Brain (organoid and tissue), 16 donors: ENCODE measurements at places on chromosomes 2 and 18.

DNA sequence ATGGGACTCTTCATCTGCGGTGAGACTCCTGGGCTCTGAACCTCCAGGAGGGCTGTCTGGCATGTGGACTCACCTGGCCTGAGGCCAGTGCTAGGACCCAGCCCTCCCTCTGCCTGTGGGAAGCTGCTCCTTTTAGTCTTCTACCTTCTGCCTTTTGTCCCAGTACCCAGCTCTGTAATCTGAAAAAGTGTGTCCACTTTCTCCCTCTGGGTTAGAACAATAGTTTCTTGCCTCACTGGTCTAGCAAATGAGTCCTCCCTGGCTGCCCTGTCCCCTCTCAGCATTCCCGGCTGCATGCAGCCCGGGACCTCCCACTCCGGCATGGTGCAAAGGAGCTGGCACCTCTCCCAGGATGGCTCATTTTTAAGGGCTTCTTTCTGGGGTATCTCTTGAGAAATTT is 25.9 kb downstream of the GKN2 start:
- no peak for DNase-seq

GRCh38 chr2:46704041-46704440 is 211.6 kb downstream of the MCFD2 start:
- DNase-seq = no peak

DNA sequence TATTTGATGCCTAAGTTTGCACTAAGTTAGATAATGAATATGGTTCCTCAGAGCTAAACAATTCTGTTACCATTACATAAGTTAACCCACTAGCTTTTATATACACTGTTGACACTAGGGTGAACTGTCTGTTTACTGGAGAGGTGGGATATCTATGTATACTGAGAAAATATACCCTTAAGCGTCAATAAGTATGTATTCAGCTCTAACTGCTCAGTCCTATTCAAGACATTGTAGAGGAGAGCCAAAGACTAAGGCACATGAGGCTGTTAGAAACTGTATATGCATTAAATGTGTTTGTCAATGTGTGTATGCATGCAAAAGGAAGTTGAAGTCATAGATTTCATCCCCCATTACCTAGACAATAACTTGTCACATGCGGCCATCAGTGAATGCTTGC is 710.0 kb downstream of the TDRD15 start:
- no peak for DNase-seq

DNA sequence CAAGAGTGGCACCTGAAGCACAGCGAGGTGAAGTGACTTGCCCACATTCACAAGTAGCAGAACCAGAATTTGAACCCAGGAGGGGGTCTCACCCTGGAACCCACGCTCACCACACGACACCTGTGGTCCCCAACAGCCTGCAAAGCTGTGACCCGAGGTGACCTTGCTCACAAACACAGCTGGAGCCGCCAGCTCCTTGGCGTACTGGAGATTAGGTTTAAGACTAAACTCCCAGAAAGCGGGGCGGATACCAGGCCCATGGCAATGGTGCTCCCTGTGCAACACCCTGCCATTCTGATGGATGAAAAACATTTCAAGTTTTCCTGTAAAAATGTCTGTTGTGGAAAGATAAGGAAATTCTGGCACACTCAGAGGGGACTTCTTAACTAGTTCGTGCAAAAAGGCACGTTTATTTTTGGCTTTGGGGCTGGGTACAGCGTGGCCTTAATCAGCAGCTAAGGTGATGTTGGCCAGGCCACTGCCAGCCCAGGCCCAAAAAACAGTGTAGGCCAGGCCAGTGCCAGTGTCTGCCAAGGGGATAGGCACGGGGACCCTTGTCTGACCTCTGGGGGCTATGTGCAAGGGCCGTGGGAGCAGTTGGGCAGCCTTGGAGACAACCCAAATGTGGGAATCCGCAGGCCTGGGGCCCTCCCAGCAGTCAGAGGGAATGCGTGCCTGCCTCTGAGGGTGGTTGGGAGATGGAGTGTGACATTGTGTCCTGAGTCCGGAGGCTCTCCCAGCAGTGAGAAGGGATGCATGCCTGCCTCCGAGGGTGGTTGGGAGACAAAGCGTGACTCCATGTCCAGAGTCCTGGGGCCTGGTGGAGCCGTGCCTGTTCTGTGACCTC is 185.0 kb upstream of the HS6ST1 start:
- DNase-seq = no peak

GRCh38 chr2:23569761-23570365 is 184.9 kb downstream of the KLHL29 start:
- DNase-seq = no peak

DNA sequence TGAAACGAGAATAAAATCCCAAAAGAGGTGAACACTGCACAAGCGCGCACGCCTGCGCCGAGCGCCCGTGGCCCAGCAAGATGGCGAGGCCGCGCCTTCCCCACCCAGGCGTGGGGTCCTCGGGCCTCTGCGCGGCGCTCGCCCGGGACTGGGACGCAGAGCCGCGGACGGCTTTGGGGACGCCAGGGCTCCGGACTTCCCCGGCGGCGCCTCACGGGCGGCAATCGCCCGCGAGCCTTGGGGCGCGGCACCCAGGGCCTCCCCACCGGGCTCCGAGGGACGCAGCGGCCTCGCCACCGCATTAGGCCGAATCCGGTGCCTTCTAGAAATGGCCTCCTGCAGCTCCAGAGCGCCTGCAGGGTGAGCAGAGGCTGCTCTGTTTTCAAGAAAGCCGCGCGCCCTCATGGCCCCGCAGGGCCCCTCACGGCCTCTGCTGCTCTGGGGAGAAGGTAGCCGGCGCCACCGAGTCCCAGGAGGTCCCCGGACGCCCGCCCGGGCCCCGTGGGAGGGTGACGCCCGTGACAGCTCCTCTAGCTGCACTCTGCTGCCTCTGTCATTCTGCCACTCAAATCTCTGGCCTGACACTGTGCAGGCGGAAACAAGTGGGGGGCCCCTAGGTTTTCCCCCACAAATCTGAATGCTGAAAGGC is 35.9 kb upstream of the POMC start:
- no peak for DNase-seq

GRCh38 chr2:111903930-111904439 is 5.6 kb downstream of the MERTK start:
- DNase-seq = no peak

DNA sequence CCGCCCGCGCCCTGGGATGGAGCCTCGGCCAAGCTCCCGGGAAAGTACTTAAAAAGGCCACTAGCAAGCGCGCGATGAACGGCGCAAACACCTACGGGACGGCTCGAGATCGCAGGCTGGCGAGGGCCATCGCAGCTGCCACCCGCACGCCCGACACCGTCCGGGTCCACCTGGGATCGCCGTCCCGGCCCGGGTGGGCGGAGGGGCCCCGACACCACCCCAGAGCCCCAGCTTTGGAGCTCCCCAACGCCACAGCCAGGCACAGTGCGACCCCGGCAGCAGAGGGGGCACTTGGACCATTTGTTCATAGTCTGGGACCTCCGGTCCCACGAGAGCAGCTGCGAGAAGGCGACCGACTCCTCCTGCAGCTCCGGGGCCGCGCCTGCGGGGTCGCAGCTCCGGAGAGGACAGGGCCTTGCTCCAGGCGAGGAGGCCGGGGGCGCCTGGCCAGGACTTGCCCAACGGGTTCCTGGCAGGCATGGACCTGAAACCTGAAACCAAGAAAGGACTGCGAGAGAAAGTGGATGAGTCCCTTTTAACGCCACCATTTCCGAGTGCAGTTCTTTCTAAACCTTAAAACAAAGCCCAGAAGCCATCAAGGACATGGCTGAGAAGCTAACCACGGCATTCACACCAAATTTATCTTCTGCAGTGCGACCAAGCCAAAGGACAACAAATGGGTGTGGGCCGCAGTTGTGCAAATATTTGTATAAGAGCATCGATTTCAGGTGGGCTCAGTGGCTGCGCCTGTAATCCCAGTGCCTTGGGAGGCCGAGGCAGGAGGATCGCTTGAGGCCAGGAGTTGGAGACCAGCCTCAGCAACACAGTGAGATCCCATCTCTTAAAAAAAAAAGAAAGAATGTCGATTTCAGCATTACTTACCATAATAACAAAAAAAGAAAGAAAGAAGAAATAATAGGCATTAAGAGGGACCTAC is 54.0 kb upstream of the IMP4 start:
- no peak for DNase-seq

- DNase-seq = no peak
Measured at GRCh38 chr2:206700156-206700555, 18.0 kb downstream of the DYTN start.

DNA sequence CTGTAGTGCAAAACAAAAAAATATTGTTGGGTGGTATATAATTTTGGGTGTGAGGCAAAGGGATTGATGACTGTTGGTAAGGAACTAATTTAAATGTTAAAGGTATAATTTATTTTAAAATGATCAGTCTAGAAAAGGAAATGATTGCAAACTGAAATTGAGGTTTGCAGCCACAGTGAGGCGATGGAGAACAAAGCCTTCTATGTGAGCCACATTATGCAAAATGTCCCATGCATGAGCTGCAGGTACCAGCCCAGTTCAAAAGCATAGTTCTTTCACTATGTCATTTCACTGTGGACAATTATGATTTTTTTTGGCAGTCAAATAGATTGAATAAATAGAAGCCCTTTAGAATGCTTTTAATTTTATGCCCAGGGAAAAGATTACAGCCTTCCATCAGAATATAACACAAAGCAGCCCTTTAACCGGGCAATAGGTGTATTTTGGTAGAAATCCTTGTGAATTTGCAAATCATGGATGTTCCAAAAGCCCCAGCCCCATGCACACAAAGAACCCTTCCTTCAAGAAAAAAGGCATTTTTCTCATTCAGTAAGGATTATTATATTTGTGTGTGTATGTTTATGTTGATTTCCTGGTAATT is 1.7 kb downstream of the MAP2 start:
- peak; percentile 87 for DNase-seq

- DNase-seq = peak; percentile 14
Measured at GRCh38 chr2:46722142-46722541, 193.5 kb downstream of the MCFD2 start.

DNA sequence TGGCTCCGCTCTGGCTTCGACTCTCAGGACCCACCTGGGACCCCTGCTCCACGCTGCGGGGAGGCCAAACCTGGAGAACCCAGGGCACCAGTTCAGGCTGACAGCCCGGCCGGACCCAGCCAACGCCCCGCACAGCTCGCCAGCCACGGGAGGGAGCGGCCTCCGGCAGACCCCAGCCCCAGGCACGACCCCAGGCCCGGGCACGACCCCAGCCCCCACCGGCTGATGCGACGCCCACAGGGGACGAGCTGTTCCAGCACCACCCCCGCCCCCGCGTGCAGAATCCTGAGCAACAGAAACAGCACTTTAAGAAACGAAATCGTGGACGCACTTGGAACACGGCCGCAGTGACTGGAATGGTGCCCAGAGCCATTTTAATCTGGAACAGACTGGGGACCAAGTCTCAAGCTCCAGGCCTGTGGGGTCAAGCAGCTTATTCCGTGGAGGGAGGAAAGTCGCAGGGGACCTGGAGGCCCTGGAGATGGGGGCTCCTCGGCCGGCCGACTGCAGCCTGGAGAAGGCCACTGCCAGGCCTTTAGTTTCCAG is 74.2 kb downstream of the MBP start:
- no peak for DNase-seq

- DNase-seq = no peak
Measured at GRCh38 chr18:14933964-14934363, 186.0 kb downstream of the ANKRD30B start.

DNA sequence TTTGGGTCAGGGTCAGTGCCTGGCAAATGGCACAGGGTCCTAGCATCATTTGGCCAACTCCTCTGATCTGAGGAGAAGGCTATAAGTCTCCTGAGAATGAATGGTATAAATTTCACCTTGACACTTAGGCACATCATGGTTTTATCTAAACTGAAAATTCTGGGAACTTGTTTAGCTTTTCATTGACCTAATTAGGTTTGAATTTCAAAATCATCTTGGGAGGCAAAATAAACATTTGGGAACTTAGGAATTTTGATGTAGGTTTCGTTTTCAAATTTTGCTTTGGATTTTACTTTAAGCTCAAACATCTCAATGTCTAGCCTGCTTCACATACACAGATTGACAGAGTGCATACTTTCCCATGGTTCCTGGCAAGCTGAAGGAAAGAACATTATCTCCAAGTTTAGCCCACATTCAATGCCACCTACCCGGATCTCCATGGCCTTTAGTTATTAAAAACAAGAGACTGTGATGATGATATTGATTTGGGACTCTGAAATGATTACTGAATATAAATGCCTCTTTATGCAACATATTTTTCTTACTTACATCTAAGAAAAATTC is 44.5 kb downstream of the MYOM1 start:
- no peak for DNase-seq

DNA sequence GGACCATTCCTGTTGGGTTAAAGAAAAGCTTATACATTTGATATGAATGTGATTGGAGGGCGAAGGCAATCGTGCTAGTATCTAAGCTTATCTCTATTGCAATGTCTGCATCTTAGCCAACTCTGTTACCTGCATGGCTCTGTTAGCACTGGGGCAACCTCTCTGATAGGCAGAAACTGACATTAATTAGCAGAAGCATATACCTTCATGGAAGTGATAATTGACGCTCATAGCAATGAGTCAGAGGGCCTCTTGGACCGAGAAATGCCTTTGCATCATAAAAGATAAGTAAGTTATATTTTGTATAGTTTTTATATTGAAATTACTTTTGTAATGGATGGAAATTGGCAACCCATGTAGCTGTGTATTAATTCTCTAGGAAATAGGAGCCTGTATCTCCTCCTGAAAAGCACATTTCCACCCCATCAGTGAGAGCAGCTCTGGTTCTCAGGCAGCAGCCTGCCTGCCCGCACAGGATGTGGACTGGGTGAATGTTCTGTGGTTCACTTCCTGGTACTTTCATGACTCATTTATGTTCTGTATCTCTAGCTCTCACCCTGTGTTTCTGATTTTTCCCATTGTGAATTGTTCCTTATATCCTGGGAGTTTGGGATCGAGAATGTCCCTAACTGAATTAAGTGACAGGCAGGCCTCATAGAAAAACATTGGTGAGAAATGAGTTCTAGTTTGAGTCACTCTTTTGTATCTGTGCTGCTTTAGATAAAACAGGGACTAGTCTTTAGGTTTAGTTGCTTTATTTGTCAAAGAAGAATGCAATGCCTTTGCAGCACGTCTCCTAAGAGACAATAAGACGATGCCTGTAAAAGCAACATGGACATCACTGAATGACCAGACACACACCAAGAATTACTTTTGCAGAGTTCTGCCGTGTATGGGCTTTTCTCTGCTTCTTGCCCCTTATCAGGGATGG is 344.9 kb downstream of the DCDC2C start:
- no peak for DNase-seq

DNA sequence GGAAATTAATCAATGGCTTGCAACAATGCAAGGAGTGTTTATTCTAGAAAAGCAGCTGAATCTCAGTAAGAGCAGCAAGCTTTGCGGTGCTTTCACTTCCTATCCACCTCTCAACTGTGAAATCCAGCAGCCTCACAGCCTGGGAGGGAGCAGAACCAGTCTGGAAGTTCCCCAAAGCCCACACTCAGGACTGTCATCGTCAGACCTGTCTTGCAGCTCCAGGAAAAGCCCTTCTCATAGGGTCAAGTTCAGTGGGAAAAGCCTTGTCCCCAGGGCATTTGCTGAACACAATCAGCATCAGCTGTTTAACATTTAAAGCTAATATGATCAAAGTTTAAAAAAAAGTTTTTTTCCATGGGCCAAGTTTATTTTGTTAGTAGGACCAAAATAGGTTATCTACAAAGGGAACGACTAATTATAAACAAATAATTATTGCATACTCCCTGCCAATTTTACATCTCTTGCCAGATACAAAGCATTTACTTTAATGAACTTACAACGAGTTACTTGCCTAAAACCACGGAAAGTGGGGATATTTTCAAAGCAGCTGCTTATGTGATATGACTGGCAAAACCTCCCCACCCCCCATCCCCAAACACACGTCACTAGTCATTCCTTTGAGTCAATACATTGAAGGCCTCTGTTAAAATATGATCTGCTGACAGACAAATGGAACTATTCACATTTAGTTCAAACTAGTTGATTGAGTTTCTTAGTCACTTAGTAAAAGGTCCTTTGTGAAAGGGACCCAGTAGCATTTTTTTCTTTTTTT is 36.8 kb downstream of the PARD6G start:
- no peak for DNase-seq
